ENCODE measurements at places on chromosomes 4 and X. TPM values are rescaled to one million over a fixed set of nuclear protein-coding genes. Genes with fewer than 3 reads are reported as not detected.

Gene TSPAN7
- 0.39 TPM for total RNA-seq

Gene ABLIM2
- total RNA-seq = 2.7 TPM

Gene PDGFRA
- 298 TPM for total RNA-seq

Gene GAB3
- total RNA-seq = 2.7 TPM

Gene OTUD5
- 40.5 TPM for total RNA-seq
